ENCODE measurements at places on chromosomes 2 and 18.

DNA sequence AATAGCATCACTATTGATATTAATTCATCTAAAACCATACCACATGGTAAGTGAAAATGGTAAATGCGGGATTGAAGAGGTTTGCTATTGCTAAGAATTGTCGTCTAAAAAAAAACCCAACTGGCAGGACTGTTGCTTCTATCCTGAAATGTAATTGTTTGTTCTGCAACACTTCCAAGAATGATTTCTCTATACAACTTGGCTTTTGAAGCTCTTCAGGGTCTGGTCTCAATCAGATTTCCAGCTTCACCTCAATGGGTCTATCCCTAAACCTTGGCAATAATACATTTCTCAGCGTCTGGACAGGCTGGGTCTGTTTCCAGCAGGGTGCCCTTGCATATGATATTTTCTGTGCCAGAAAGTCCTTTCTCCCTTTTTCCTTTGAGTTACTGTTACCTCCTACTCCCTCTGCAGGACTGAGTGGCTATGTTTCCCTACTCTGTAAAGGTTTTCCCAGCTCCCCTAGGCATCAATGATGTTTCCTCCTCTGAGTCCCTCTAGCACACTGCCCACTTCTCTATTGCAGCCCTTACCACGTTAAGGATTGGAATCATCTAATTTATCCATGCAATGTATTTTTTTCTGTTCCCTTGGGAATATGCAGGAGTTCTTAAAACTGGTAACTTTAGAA lies 118.2 kb upstream of the REV1 start:
- DNase-seq: no peak

GRCh38 chr18:74040008-74040407 lies 107.6 kb downstream of the FBXO15 start:
- no peak for DNase-seq

GRCh38 chr2:219451661-219452360 lies 17.2 kb downstream of the SPEG start:
- DNase-seq: no peak

GRCh38 chr2:214401580-214401979 lies 9.3 kb upstream of the VWC2L start:
- no peak for DNase-seq
